ENCODE measurements at places on chromosomes 16 and 17.

GRCh38 chr16:88597856-88598491 is 27.8 kb downstream of the ZC3H18 start:
- no peak for DNase-seq

DNA sequence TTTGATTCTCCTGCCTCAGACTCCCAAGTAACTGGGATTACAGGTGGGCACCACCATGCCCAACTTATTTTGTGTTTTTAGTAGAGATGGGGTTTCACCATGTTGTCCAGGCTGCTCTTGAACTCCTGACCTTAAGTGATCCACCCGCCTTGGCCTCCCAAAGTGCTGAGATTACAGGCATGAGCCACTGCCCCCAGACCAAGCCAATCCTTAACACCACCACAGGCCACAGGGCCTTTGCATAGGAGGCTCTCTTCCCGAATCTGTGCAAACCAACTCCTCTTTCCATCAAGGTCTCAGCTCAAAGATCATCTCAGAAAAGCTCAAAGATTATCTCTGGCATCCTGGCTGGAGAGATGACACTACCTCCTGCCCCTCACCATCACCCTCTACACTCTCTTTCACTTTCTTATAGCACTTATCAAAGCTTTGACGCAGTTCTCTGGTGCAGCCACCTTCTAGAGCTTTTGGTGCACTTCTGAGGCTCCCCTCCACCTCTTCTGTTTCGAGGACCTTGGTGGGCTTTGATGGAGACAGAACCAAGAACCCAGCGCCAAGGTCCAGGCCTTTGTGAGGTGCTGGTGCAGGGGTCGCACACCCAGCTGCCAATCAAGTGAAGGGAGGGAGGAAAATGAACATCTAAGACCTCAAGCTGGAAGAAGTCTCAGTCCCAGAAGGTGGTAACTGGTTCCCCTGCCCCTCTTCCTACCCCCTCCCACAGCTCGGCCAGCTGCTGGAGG is 23.2 kb upstream of the PHB1 start:
- DNase-seq, result no peak

- DNase-seq, result no peak
These were observed 126.9 kb downstream of the PARN start for GRCh38 chr16:14502932-14503741.

DNA sequence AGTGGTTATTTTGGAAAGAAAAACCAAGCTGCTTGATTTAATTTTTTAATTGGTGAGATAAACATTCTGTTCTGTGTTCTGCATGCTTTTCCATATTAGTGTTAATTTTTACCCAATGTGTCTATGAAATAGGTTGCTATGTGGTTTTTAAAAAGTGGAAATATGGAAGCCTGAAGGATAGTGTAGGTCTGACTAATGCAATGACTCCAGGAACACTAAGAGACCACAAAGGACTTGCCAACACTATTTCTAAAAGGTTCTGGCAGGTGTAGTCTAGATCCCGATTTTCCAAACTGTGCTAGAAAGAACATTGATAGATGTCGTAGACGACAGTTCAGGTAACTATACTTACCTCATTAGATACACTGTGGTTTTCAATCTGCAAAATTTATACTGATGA is 877.4 kb upstream of the GOT2 start:
- no peak for DNase-seq

DNA sequence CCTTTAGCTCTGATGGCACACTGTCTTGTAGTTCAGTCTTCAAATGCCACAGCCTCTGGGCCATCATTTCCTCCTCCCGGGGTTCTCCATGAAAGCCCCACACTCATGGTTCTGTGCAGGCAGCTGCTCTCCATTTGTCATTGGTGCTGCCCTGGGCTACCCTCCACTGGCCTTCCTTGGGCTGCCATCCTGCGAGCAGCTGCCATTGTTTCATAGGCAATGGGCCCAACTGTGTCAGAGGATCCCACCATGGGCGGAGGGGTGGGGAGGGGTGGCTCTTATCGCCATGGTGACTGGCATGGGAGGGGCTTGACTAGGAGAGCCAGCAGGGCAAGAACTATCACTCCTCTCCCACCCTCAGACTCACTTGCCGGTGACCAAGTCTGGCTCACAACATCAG is 38.6 kb upstream of the BRD7 start:
- no peak for DNase-seq

- no peak for DNase-seq
These were observed 18.3 kb downstream of the CPNE7 start for GRCh38 chr16:89593841-89594240.
